ENCODE measurements at places on chromosomes 16 and 17.
A peak's percentile ranks its signal among the peaks of the same experiment; 100 is the strongest.

DNA sequence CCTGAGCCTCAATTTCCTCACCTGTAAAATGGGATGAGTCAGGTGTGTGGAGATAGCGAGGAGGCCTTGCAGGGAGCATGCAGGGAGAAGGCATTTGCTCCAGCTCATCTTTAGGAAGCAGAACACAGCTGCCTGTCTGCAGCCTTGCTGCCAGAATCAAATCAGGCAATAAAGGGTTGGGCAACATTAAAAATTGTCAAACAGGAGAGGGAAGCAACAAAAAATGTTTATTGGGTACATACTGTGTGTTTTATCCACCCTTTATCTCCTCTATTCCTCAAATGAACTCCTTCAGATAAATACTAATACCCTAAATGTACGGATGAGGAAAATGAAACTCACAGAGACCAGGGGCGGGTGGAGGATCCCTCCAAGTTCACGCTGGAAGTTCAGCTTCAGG, 12.2 kb downstream of the KRT16 start:
- no peak for DNase-seq

DNA sequence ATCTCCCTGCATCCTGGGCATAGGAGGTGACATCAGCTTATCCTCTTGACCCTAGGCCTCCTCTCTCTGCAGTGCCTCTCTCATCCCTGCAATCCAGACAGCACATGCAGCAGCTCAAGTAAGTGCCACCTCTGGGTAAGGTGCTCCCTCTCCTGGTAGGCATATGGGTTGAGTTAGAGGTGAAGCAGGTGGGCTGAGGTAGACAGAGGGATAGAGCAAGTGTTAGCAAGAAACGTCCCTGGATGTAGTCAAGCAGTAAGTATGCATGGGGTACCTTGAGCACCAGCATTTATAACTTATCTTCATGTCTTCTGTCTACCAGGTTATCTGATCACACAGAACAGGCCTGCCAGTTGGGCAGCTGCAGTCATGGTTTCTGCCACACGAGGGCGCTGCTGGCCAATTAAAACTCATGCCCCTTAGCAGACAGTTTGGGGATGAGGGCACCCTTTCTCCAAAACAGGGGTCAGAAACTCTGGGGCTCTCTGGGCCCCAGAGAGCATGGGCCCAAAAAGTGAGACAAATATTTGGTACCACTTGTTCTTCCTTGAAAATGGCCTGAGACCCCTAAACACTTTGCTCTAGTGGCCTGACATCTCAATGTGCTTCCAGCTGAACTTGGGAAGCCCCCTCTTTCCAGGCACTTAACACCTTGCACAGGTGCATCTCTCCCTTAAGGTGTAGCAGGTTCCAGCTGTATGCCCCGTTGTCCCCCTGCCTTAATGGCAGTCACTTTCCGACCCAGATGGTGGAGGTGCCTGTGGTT, 59.8 kb downstream of the NEUROD2 start:
- DNase-seq = no peak

GRCh38 chr17:39640591-39641031, 3.7 kb downstream of the STARD3 start:
- no peak for DNase-seq

GRCh38 chr16:88957887-88958577, 19.0 kb downstream of the CBFA2T3 start:
- peak; percentile 47 for DNase-seq

- DNase-seq = no peak
Observed at GRCh38 chr17:28744104-28744971, 527 bp downstream of the TRAF4 start.

DNA sequence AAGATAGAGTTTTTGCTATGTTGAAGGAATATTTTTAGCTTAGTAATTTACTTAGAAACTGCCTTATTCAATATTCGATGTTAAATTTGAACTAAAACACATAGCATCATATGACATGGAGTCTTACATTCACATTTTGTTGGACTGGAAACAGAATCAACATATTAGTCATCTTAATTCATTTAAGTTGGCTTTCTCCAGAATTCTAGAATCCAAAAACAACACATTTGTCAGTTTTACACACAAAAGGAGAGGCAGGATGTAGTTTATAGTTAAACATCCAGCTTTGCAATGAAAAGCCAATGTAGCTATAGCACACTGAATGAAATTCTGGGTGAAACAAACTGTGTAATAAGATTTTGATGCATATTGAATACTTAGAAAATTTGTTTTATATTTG, 43.3 kb downstream of the WWOX start:
- no peak for DNase-seq

DNA sequence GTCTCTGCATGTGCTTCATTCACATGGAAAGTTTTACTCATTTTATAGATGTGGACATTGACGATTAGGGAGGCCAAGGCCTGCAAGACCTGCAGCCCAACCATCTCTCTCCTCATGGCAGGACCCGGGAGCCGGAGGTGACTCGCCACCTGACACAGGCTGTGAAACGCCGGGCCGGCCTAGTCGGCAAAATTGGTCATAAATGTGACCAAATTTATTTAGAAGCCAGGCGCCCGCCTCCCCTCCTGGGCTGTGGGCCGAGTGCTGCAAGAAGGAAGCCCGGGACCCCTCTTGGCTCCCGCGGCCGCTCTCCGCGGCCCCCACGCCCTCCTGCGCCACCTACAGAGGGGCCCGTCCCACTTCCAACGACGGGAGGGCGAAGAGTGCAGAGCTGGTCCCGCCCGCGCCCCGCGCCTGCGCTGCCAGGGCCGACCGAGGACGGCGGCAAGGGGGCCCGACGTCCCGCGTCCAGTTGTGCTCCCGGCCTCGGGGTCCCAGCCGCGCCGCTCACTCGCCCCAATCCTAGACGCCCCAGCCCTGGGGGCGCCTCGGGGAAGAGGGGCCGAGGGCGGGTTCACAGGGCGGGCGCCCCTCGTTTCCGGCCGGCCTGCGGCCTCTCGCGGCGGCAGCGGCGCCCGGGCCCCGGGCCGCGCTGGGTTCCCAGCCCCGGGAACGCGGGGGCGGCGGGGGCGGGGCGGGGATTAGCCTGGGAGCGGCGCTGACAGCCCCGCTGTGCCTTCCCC, 47.5 kb downstream of the WNT3 start:
- DNase-seq = no peak

All from globus pallidus (tissue), 1 donor.